ENCODE measurements at places on chromosomes 6 and 20. TPM values are rescaled to one million over a fixed set of nuclear protein-coding genes. Genes with fewer than 3 reads are reported as not detected.

GRCh38 chr6:162032620-162033019 is 694.9 kb downstream of the PRKN start:
- H3K27ac ChIP-seq, result no peak overlapping the region
- no peaks in the 10 kb centered on the region for H3K36me3 ChIP-seq
- H3K27me3 ChIP-seq, result no peaks in the 10 kb centered on the region
- H3K4me3 ChIP-seq, result no peak overlapping the region
- no peaks in the 10 kb centered on the region for H3K4me1 ChIP-seq
- DNase-seq, result no peak

DNA sequence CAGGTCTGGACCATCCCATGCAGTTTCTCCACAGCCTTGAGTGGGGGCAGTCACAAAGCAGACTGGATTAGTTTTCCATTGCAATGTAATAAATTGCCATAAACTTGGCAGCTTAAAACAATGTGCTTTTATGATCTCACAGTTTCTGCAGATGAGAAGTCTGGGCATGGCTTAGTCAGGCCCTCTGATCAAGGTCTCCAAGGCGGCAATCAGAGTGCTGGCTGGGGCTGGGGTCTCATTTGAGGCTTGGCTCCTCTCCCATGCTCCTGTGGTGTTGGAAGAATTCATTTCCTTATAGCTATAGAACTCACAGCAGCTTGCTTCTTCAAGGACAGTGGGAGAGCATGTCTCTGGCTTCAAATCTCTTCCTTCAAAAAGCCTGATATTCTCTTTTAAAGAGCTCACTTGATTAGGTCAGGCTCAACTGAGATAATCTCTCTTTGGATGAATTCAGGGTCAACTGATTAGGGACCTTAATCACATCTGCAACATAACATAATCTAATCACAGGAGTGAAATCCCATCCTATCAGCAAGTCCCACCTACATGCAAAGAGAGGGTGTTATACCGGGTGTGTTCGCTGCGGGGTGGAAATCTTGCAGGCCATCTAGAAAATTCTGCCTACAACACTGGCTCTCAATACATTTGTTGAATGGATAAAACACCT is 77.4 kb upstream of the SULF2 start:
- DNase-seq, result no peak
- no peak overlapping the region for H3K27ac ChIP-seq
- peaks cover 5% of the 10 kb centered on the region for H3K27me3 ChIP-seq
- no peaks in the 10 kb centered on the region for H3K4me1 ChIP-seq

DNA sequence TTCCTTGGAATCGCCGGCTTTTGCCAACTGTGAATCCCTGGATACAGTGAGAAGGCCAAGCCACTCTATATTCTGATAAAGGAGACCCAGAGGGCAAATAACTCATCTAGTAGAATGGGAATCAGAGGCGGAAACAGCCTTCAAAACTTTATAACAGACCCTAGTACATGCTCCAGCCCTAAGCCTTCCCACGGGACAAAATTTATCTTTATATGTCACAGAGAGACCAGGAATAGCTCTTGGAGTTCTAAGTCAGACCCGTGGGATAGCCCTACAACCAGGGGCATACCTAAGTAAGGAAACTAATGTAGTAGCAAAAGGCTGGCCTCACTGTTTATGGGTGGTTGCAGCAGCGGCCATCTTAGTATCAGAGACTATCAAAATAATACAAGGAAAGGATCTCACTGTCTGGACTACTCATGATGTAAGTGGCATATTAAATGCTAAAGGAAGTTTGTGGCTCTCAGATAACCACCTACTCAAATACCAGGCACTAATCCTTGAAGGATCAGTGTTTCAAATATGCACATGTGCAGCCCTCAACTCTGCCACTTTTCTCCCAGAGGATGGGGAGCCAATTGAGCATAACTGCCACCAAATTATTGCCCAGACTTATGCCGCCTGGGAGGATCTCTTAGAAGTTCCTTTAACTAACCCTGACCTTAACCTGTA is 29.5 kb downstream of the CEP85L start:
- no peak overlapping the region for H3K27ac ChIP-seq
- no peak overlapping the region for H3K4me3 ChIP-seq
- DNase-seq, result no peak

IMPG1 gene
- not detected for total RNA-seq

- no peak overlapping the region for H3K4me3 ChIP-seq
- H3K4me1 ChIP-seq, result no peaks in the 10 kb centered on the region
- H3K27ac ChIP-seq, result no peak overlapping the region
Measured at GRCh38 chr20:8654486-8654885, 414.4 kb upstream of the PLCB4 start.

- no peaks in the 10 kb centered on the region for H3K27me3 ChIP-seq
- no peak overlapping the region for H3K27ac ChIP-seq
- no peaks in the 10 kb centered on the region for H3K4me1 ChIP-seq
- no peak overlapping the region for H3K4me3 ChIP-seq
- DNase-seq, result no peak
Measured at GRCh38 chr6:97394160-97394748, 111.2 kb upstream of the MMS22L start.
